NCI-H2081 treated with DMSO at 0.1 percent for 48 hours (cell line): ENCODE measurements at places on chromosomes 11 and 22.

GRCh38 chr11:58621586-58622262 lies 741 bp upstream of the CNTF start:
- DNase-seq = no peak

GRCh38 chr11:19625438-19625837 lies 87.2 kb upstream of the NAV2 start:
- no peak for DNase-seq

DNA sequence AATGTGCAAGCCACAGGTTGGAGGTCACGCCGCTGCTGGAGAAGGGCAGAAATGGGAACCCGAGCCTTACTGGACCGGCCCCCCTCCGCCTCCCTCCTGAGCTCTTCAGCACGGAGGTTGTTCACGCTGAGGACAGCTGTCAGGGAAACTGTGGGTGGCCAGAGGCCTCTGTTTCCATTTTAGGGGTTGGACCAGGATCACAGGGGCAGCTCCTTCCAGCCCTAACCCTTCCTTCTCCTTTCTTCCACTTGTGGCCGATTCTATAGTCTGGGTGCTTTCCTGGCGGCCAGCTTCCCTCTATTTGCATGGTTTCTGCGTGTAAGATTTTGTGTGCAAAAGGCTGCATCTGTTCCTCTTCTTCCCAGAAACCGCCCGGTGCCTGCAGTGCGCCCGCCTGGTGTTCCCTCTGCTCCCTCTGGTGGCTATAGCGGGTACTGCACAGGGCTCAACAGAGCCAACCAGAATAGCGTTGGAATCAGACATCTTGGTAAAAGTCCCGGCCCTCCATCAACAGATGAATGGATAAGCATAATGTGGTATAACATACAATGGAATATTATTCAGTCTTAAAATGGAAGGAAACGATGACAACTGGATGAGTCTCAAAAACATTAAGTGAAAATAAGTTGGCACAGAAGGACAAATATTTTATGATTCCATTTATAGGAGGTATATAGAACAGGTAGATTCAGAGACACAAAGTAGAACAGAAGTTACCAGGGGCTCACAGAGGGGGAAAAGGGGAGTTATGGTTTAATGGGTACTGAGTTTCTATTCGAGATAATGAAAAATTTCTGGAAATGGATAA lies 8.4 kb upstream of the SLC22A8 start:
- no peak for DNase-seq

GRCh38 chr11:68670208-68670992 lies 13.9 kb upstream of the GAL start:
- no peak for DNase-seq

GRCh38 chr11:4809246-4809645 lies 5.1 kb upstream of the OR52R1 start:
- no peak for DNase-seq
